Activated CD4-positive, alpha-beta T cell treated with anti-CD3 and anti-CD28 coated beads, Interleukin-2, Interleukin-6, amounts not matched to agents 100 ng/mL and 50 ng/mL, durations not matched to agents 16 hours and 8 hours (primary cell): ENCODE measurements at places on chromosomes 2 and 18.

DNA sequence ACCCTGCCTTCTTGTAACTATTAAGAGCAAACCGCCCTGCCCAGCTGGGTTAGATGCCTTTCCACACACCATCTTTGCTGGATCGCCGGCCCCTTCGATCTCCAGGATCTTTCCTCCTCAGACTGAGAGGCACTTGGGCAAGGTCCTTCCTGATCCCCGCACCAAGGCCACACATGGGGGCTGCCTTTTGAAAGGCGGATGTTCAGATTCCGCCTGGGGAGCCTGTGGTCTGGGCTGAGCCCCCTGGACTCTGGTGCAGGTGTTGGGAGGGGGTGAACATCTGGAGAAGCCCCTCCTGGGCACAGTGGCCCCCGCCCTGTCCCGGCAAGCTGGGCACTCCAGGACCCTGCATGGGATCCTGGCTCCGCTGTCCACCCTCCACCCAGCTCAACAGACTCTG lies 135.4 kb upstream of the HDAC4 start:
- no peak for DNase-seq

- no peak for DNase-seq
Observed at GRCh38 chr2:176457481-176457880, 188.2 kb downstream of the MTX2 start.

DNA sequence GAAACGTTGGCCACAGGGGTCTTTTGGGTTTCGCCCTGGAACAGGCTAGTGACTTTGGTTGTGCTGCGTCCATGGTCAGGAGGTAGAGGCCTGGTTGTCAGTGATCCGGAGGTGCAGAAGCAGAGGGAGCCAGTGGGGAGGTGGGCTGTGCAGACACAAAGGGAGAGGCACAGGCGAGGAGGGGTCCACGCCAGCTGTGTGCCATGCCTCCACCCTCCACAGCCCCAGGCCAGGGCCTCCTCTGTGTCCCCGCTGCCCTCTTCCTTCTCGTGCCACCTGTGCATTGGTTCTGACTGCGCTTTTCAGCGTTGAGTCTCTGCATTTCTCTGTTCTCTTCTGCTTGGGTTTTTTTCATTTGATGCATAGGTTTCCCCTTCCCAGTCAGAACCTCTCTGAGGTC lies 121.0 kb downstream of the GBX2 start:
- no peak for DNase-seq

GRCh38 chr2:54840559-54841468 lies 117.4 kb downstream of the EML6 start:
- no peak for DNase-seq

- no peak for DNase-seq
Observed at GRCh38 chr18:72187956-72188355, 356.2 kb downstream of the CBLN2 start.

DNA sequence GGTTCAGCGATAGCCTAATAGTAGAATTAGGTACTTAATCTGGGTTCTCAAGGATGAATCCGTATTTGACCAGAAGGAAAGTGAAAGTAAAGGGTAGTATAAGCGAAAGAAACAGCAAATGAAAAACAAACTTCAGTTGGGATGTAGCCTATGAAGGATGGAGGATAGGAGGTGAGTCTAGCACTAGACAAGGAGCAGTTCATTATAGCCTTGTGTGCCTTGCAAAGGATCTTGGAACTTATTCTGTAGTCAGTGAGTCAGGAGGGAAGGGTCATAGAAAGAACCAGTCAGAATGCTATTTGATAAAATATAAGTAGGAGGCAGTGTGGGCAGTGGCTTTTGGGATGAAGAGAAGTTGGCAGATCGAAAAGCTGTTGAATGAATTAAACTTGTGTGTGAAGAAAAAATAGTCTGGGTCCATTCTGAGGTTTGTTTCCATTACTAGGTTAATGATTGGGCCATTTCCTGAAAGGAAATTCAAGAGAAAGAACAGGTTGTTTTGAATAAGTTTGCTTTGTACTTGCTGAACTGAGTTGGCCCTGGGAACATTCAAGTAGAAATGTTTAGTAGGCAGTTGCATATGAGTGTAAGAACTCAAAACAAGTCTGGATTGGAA lies 48.5 kb downstream of the ANKRD12 start:
- DNase-seq = peak; percentile 8

- no peak for DNase-seq
Observed at GRCh38 chr2:71463342-71463654, 9.9 kb downstream of the DYSF start.

GRCh38 chr2:29619689-29620088 lies 301.7 kb downstream of the ALK start:
- DNase-seq = no peak

DNA sequence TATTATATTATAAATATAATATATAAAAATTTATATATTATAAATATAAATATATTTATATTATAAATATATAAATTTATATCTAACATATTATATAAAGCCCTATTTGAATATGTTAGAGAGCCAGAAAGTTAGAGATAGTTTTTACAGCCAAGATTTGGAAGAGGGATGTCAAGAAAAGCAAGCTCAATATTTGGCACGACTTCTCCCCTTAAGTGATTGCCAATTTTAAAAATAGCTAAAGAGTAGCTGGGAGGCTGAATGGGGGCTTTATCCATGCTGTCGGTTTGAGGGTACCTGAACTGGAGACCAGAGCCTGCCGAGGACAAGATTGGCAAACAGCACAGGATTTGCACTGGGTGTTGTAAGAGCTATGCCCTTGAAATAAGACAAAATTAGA lies 180.9 kb upstream of the GYPC start:
- DNase-seq = no peak

- DNase-seq = no peak
Observed at GRCh38 chr2:150640039-150640438, 152.6 kb upstream of the RND3 start.

DNA sequence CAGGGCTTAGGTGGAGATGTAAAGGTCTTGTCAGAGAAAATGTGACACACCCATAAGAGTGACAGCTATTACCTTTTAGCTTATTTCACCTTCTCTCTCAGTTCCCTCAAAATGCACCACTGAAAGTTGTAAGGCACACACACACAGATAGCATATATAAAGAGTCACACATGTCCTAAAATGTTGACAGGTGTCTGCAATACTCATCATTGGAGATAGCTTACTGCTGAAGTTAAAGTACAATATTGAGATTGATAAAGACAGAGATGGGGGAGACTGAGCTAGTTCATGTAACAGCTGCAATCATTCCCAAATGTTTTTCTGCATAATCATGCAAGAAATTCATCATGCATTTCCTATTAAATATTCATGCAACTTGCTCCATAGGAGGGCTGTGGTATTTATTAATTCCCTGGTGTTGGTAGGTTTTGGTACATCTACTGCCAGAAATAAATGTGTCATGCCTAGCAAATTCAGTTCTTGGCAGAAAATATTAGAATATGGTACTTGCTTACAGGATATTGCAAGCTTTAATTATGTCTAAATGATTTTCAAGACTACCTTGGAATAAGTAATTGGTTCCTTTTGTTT lies 118.8 kb upstream of the RBMS1 start:
- DNase-seq = no peak

GRCh38 chr18:1408376-1408775 lies 503.7 kb downstream of the ADCYAP1 start:
- no peak for DNase-seq

GRCh38 chr2:120103723-120104467 lies 91.0 kb downstream of the EPB41L5 start:
- DNase-seq = no peak

GRCh38 chr2:74316627-74317295 lies 26.5 kb downstream of the SLC4A5 start:
- no peak for DNase-seq

- DNase-seq = no peak
Observed at GRCh38 chr2:237167934-237168333, 82.2 kb downstream of the COPS8 start.

- no peak for DNase-seq
Observed at GRCh38 chr2:67054728-67055127, 342.4 kb upstream of the ETAA1 start.

GRCh38 chr18:74113711-74114110 lies 33.9 kb downstream of the FBXO15 start:
- DNase-seq = no peak

DNA sequence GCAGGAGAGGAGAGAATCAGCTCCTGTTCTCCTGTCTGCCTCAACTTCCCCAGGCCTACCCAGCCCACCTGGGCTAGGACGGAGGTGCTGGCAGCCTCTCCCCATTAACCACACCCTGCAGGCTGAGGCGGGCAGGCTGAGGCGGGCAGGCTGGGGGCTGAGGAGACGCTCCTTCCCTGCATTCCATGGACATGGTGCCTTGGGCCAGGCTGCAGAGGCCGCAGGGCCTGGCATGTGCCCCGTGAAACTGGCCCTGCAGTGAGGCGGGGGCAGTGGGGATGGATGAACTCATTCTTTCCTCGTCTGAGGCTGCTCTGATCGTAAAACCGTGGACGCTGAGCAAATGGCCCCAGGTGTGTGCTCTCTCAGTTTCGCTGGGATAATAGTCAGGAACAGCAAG lies 84.7 kb upstream of the LAPTM4A start:
- no peak for DNase-seq

DNA sequence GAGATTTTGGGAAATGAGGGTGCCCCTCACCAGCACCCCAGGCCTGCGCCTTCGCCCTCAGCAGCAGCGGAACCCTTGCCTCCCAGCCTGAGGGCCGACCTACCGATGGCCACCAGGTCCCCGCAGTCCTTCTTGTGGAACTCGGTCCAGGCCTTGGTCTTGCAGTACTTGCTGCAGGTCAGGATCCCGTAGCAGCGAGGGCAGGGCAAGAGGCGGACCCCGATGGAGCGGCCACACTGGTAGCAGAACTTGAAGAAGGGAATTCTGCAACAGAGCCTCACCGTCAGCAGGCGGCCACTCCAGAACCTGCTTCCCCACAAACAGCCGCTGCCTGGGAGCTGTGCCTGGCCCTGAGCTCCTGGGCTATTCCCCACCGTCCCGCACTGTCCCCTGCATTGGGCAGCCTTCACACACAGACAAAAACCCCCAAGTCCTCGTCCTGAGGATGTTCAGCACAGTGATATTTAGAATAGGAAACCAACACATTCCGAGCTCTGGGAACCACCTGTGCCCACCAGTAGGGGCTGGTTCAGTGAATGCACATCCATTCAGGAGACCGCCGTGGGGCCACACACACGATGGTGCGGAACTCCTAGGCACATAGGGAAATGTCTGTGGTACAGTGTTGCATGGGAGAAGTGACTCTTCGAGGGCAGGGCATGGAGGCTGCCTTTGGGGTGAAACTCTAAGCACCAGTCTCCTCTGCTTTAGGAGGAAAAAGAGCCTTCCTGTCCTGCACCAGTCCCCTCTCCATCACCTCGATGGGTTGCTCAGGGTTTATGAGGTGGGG lies 45.6 kb downstream of the GPC1 start:
- no peak for DNase-seq

- peak; percentile 48 for DNase-seq
Observed at GRCh38 chr2:8424997-8425900, 256.6 kb upstream of the ID2 start.

DNA sequence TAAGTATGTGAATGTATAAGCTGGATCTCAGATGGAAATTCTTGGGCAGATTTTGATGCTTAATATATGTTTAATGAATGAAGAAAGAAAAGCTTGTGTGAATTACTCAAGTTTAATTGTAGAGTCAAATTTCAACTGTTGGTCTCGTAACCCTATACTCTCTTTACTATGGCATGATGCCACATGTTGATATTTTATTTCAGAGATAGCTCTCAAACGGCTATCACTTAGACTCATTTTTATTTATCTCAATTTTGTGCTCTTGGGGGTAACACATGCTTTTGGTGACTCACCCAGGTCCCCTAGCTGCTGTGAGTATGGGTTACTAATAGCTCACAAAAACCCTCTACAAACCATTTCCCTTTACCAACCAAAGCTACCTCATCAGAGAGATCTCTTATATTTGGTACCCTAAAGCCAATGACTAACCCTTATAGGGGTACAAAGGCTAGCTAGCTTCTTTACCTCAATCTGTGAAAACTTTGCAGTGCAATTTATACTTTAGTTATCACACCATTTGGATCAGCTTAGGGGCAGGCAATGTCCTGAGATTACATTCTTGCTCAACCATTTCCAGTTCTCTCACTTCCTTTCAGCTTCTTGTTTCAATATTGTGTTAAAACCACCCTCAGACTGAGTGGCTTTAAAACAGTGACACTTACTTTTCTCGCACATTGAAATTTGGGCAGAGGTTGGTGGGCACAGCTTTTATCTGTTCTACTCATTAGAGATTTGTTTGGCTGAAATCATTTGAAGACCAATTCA lies 240.3 kb downstream of the CDH7 start:
- DNase-seq = no peak

- peak; percentile 4 for DNase-seq
Observed at GRCh38 chr2:144660518-144661316, 140.8 kb upstream of the ZEB2 start.

DNA sequence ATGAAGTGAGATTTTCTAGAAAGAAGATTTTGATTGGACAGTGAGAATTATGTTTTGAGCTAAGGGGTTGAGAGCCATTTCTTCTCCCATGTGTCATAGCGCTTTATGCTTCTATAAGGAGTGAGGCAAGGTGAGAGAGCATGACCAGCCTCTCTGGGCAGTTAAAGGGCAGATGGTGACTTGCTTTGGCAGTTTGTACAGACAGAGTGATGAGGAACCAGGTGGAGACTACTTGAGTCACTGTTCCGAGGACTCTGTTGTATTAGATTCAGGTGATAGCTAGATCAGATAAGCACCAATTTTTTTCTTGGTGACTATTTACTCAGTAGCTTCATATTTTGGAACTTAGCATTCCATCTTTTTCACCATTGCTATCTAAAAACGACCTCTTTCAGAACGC lies 4.5 kb downstream of the CRIM1 start:
- no peak for DNase-seq

DNA sequence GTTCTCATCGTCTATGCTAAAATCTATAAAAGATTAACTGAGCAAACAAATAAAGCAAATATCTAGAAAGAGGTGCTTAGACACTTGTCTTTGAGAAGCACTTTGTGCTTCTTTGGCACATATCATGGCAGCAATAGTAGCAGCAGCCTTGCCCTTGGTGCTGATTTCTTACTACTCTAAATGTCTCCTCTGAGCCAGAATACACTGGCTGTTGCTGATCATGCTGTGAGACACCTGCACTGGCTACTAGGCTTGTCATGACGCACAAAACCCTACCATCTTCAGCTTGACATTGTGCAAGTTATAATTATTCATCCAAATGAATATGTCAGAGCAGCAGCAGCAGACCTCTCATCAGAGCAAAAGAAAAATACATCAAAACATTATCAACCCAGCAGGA lies 46.7 kb downstream of the FANCL start:
- DNase-seq = no peak

- no peak for DNase-seq
Observed at GRCh38 chr2:89831641-89832498, 1140.4 kb downstream of the RPIA start.

DNA sequence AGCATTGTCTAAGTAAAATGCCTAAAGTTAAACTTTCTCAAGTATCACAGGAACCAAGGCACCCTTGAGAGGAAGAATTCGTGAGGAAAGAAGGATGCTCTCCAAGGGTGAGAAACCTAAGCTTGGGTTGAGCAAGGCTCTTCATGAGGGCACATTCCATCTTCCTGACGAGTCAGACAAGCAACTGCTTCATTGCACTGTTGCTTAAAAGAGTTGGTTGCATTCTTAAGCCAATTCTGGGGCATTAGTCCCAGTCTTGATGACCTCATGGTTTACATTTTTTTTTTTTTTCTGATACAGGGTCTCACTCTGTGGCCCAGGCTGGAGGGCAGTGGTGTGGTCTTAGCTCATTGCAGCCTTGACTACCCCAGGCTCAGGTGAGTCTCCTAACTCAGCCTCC lies 237.5 kb downstream of the ACTR3 start:
- no peak for DNase-seq
